ENCODE measurements at places on chromosomes 13 and 19.

DNA sequence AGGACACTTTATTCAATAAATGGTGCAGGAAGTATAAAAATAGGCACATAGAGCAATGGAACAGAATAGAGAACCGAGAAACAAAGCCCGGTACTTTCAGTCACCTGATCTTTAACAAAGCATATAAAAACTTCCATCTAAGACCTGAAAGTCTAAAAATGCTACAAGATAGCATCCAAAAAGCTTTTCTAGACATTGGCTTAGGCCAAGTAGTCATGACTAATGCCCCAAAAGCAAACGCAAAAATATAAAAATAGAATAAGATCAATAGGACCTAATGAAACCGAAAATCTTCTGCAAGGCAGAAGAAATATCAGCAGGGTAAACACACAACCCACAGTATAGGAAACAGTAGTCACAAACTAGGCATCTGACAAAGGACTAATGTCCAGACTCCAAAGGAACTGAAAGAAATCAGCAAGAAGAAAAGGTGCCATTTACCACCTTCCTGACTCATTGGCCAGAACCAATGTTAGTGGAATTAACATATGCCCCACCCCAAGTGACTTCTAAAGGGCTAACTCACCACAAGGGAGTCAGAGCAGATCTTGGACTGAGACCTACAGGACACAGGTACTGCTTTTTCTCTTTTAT is 40.8 kb upstream of the CEACAM21 start:
- no peak for DNase-seq

GRCh38 chr13:111142472-111142871 is 27.4 kb downstream of the ARHGEF7 start:
- DNase-seq, result no peak

DNA sequence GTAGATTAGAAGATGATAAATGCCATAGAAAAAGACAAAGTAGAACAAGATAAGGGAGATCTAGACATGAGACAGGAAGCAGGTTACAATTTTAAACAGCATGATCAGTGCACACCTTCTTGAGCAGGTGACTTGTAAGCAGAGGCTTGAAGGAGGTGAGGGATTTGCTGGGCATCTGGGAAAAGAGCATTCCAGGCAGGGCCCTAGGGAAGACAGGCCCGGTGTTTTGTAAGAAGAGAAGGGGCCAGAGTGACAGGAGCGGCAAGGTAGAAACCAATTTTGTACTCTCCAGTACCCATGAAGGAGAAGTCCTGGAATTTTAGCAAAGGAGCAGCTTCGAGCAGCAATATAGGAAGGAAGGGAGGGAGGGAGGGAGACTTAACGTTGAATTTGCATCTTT is 296.5 kb downstream of the MZT1 start:
- no peak for DNase-seq

DNA sequence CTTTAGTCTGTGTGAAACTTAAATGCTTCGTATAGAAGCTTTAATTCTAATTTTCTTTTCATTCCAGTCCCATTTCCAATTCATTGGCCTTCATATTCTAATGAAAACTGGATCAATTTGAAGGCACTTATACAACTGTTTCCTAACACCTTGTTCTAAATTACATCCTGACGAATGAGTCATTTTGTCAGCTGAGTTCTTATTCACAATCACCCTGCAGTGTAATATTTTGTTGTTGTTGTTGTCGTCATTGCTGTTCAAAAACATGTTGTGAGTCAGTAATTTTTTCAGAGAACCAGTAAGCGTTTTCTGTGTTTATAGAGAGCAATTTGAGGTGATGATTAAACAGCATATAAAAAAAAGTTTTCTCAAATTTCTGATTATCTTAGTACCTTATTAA is 290.0 kb downstream of the PCDH9 start:
- DNase-seq, result no peak

DNA sequence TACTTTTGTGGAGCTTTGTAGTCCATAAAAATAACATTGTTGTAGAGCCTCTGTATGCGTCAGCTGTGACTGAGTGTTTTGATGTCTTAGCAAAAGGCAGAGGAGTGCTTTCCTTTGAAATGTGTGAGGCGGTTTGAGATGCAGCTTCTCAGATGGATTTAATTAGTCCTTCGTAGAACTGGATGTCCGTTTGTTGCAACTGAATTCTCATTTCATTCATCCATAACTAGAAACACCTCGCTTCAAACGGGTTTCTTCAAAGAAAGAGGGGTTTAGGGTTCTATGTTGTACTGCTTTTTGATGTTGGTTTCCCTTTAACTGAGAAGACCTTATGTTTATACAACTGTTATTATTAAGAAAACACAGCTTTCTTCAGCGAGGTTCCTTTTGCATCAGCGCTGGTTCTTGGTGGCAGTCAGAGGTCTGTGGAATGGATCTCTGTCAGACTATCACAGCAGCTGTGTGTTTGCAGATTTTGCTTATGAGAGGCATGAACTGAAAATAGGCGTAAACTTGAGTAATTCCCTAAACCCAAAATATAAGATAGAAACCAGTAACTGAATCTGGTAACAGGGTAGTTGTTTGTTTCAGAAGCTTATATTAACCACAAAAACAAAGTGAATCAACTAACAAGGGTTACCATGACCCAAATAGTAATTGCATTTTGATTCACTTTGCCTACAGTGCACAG is 194.4 kb downstream of the GGACT start:
- DNase-seq, result no peak

- DNase-seq, result peak; percentile 8
Observed at GRCh38 chr13:72808917-72809500, 27.1 kb downstream of the PIBF1 start.

- DNase-seq, result no peak
Observed at GRCh38 chr13:50290186-50290585, 274.9 kb downstream of the KCNRG start.

- DNase-seq, result peak; percentile 44
Observed at GRCh38 chr19:46378268-46378667, 31.4 kb downstream of the PPP5C start.

DNA sequence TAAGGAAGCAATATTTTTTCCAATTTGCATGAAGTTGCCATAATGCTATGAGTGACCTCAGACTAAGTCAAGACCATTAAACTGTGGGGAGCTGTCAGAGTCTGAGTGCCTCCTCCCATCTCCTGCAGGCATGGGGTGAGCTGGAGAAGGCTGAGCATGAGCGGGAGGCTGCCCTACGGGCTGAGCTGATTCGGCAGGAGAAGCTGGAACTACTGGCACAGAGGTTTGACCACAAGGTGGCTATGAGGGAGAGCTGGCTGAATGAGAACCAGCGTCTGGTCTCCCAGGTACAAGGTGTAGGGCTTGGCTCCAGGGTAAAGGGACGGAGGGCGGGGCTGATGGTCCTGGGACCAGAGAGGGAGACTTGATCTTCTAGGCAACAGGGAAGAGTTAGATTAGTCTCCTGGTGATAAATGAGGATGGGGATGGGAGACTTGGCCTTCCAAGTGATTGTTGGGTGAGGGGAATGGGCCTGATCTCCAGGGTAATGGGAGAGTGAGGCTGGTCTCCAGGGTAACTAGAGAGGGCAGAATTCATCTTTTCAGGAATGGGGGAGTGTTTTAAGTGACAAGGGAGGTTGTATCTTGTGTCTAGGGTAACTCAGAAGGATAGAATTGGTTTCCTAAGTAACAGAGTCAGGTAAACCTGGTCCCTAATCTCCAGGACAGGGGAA is 36.0 kb downstream of the SPTBN4 start:
- DNase-seq, result no peak

DNA sequence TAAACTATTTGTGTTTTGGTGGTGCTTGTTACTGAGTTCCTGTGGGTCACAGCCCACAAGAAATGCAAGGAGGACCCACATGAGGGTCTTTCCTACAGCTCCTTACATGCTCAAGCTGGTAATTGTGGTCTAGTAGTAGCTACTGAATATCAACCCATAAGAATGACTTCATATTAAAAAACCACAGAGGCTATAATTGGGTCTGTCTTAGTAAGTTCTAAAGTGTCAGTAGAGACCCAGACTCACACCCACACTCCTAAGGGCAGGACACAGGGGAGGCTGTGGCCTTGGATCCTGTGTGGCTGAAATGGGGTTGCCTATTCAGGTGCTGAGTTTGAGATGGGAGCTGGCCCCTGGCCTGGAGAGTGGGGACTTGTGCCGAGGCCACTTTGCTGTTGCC is 19.6 kb downstream of the TFDP1 start:
- no peak for DNase-seq

GRCh38 chr13:102333320-102334198 is 68.3 kb downstream of the FGF14 start:
- DNase-seq, result peak; percentile 63

DNA sequence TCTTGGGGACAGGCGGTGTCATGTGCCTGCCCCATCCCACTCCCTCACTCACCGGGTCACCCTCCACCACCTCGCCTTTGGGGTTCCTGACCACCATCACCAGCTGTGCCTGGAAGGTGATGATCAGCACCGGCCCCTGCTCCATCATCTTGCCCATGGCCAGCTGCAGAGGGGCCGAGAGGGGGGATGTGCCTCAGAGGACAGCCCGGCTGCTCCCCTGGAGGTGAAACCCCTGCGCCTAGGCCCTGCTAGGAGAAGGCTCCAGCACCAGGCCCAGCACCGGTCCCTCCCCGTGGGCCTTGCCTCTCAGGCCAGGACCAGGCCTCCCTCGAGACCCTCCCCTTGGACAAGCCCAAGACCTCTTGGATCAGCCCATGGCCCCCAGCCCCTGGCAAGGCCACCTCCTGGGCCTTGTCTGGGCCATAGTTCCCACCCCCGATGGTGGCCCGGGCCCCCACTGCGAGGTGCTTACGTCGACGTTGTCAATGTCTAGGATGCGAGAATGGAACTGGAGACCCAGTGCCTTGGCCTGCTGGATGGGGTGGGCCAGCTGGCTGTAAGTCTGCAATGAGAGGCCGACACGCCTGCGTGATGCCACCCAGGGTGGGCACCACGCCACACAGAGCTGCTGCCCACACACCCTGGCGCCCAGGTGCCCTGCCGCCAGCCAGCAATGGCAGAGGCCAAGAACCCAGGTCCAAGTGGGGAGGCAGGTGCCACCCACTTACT is 1.8 kb upstream of the CTXN1 start:
- no peak for DNase-seq

DNA sequence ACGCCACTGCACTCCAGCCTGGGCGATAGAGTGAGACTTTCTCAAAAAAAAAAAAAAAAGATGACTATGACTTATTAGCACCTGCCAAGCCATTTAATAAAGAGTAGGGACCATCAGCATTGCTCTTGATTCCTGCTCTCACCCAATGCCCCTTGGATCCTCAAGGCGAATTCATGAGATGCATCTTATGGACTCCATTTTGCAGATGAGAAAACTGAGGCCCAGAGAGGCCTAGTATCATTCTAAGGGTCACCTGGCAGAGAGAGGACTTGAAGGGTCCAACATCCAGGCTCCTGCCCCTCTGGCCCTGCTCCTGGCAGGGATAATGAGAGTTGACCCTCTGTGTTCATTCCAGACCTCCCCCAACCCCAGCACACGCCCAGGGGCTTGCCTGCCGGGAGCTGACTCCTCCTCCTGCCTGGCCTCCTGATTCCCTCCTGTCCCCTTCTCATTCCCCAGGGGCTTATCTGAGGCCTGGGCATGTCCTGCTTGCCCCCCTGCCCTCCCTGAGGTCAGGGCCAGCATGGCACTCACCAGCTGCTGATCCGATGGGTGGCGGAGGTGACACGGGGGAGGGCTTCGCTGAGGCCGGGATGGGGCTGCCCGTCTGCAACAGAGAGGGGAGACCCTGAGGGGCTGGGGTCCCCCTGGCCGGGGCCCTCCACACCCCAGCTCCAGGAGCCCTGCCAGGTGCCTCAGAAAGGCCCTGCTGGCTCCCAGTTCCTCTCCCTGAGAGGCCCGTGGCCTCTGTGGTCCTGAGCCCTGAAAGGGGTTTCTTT is 7.4 kb downstream of the WIZ start:
- DNase-seq, result no peak

DNA sequence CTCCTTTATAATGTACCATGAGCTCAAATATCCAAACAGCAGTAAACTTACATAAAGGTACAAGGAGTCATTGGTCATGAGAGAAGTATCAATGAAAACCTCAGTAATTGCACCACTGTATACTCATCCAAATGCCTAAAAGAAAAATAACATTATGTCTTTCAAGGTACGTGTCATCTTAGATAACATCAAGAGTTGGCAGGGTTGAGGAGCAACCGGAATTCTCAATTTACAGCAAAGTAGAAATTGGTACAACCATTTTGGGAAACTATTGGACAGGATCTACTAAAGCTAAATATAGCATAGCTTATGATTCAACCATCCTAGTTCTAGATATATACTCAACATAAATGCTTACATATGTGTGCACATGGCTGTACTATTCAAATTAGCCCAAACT is 502.8 kb downstream of the GPC6 start:
- no peak for DNase-seq
